Smooth muscle cell of the pulmonary artery (primary cell): ENCODE measurements at places on chromosomes 2 and 18. TPM values are rescaled to one million over a fixed set of nuclear protein-coding genes. Genes with fewer than 3 reads are reported as not detected.

Gene SPHKAP
- 0.13 TPM in 1 of 2 replicates, not detected in the other for total RNA-seq

Gene GNLY
- total RNA-seq: 0.07 TPM in 1 of 2 replicates, not detected in the other

Gene ZNF24
- 22.3 and 26.8 TPM in 2 replicates for total RNA-seq

Gene SCYGR4
- total RNA-seq: not detected in 2 replicates
